Fibroblast of skin of right biceps (primary cell): ENCODE measurements at places on chromosomes 1 and 21.

GRCh38 chr1:46466477-46467182 lies 23.0 kb upstream of the DMBX1 start:
- peak; percentile 21 for DNase-seq

DNA sequence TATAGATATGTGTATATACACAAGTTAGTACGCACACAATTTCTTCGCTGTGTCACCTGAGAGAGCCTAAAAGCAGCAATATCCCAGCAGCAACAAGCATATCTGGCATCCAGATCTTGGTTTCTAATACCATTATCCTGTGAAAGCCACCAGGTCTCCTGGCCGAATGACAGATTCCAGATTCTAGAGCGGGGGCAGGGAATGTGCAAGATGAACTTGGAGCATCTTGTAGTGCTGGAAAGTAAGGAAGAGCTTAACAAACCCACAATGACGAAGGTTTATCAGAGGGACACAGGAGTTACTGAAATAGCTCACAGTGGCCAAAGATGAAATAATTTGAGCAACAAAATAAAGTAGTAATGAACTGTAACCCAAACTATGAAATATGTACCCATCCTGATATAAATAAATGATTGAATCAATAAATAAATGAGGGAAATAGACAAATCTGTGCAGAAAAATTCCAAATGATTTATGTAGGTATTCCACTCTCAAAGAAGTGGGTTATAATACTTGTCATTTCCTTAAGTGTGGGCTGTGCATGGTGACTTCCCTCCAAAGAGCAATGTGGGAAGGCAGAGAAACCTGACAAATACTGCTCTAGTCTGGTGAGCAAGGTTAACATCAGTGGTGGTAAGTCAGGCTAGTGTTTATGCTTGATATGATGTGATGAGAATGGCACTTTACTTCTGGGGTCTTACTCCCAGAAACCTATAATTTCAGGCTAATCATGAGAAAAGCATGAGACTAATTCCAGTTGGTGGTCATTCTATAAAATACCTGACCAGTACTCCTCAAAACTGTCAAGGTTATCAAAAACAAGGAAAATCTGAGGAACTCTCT lies 67.9 kb downstream of the LRRC8D start:
- DNase-seq, result no peak

DNA sequence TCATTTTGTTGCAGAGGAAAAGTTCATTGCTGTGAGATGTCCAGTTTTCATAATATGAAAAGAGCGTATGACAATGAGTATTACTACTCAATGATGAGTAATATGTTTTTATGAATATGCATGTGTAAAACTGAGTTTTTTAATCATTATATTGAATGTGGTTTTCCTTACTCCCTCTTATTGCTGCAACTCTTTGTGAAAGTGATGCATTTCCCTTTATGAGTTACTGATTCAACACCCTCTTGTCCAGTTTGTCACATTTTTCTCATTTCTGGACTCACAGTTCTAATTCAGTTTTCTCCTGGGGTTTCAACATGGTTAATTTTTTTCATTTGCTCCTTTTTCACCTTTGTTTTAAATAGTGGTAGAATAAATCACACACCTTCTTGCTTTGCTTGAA lies 35.2 kb upstream of the KCNJ15 start:
- peak; percentile 41 for DNase-seq

- DNase-seq, result no peak
Measured at GRCh38 chr1:44483089-44483874, 78.2 kb downstream of the RNF220 start.

DNA sequence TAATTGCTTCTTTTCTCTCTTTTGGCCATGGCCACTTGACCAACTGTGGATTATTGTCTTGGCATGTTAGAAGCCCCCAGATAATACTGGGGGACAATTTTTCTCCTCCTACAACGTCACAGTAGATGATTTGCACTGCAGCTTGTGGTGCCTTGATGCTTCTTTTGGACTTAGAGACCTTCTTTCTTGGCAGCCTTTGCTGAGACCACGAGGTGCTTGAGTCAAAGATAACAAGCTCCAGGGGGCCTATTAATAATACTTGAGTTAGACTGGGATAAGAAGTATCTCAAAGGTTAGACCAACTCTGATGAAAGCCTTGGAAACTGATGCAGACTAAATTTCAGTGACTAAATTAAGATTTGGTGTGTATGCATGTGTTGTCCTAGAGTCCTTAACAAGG lies 3.2 kb downstream of the PPP1R12B start:
- DNase-seq, result peak; percentile 38

DNA sequence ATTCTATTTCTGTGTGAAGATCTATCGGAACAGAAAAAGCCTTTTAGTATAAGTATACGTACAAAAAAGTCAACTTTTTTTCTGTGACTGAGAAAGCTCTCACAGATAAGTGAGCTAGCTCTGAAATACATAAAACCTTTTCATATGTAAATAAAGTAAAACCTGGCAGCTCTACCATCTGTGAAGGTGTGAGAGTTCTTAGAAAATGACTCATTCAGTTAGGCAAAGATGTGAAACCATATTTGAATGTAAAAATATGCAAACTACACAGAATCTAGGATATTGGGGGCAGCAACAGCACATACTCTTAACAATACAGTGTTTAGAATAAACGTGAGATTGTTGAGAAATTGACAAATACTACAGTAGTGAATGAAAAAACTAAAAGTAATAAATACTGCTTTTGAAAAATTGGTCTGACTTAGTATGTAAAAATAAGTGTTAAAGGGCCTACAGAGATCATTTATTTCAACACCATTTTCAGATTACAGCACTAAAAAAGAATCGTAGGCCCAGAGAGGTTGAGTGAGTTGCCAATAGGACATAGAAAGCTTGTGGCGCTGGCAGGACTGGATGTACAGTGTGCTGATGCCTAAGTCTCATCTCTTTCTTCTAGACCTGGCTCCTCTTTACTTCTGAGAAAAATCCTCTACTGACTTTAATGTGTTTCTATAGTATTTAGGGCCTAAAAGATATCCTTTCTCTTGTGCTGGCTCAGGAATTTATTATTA lies 19.8 kb downstream of the ATP6V1G3 start:
- DNase-seq, result no peak

DNA sequence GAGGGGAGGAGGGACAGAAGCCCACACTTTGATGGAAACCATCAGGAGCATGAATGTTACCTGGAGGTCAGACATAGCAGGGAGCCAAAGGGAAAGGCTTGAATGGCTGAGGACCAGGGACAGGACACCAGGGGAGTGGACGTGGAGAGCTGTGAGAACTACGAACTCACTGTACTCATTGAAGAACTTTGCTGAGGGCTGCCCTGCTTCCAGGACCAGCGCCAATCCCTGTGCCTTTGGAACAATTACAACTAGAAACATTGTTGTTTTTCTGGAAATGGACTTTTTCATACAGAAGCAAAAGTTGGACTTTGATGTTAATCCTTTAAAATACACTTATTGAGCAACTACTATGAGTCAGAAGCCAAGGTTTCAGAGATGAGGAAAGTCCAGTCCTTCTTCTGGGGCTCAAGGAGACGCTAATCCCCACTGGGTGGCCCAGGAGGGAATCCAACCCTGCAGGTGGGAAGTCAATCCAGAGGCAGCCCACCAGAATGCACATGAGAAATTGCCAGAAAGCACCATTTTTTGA lies 12.9 kb downstream of the TSPAN2 start:
- no peak for DNase-seq

- no peak for DNase-seq
Measured at GRCh38 chr1:228749765-228750164, 14.5 kb downstream of the RHOU start.

DNA sequence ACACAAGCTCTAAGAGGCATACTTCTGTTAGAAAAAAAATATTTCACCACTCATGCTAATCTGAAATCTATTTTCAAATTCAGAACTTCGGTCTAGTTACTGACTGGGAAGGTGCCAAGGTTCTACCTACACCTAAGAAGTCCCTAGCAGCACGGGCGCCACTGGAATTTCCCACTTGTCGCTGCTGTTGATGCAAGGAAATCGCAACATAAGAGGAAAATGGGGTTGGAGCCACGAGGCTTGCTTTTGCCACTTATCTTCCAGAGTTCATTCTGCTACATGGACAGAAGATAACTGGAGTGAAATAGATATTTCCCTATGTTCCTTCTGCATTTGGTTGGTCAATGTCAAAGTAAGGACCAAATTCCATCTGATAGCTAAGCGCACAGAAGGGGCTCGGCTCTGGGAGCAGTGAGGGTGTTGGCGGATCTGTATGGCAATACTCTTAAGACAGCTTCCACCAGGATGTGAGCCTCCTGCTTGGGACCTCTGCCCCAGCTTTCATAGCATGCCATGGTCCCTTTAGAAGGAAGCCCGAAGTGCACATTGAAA lies 47.2 kb downstream of the RCAN1 start:
- DNase-seq, result no peak

GRCh38 chr1:172774561-172774960 lies 115.7 kb downstream of the FASLG start:
- DNase-seq, result peak; percentile 6

GRCh38 chr1:200146100-200146499 lies 118.6 kb downstream of the NR5A2 start:
- no peak for DNase-seq
